Activated naive CD4-positive, alpha-beta T cell (primary cell): ENCODE measurements at places on chromosomes 1 and 21.

- DNase-seq: no peak
Observed at GRCh38 chr1:225851805-225852204, 30.4 kb downstream of the TMEM63A start.

DNA sequence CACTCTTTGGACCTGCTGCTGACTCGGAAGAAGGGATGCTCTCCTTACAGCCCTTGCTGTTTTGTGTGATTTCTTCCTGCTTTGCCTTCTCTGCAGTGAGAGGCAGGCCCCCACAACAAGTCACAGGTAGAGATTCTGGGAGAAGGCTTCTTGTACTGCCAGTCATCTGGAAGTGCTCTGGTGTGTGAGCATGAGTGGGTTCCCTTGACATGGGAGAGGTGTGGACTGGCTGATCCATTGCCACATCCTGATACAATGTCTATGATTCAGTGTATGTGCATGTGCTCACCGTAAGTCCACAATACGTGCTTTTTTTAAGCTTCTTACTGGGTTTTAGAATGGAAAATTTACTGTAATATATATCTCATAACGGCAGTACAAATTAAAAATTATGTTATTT lies 46.0 kb upstream of the PLA2G4A start:
- no peak for DNase-seq

- no peak for DNase-seq
Observed at GRCh38 chr1:30194046-30194619, 529.3 kb downstream of the MATN1 start.

DNA sequence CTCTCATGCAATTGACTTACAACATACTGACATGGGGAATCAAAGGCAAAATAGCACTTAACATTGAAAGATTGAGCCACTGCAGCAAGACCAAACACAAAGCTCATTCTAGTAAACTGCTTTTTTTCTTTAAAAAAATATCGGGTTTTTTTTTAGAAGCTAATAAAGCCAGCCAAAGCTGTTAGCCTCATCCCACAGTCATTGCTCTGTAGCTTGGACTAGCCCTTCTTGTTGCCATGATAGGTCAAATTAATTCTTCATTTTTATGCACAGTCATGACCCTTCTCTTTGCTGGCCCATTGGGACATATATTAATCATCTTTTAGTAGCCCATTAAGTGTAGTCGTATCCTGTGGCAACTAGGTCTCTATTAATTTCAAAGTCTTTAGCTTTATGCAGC lies 231.3 kb downstream of the ADGRL2 start:
- DNase-seq: no peak
